Naive thymus-derived CD8-positive, alpha-beta T cell (primary cell): ENCODE measurements at places on chromosomes 7 and 10. TPM values are rescaled to one million over a fixed set of nuclear protein-coding genes. Genes with fewer than 3 reads are reported as not detected.

DNA sequence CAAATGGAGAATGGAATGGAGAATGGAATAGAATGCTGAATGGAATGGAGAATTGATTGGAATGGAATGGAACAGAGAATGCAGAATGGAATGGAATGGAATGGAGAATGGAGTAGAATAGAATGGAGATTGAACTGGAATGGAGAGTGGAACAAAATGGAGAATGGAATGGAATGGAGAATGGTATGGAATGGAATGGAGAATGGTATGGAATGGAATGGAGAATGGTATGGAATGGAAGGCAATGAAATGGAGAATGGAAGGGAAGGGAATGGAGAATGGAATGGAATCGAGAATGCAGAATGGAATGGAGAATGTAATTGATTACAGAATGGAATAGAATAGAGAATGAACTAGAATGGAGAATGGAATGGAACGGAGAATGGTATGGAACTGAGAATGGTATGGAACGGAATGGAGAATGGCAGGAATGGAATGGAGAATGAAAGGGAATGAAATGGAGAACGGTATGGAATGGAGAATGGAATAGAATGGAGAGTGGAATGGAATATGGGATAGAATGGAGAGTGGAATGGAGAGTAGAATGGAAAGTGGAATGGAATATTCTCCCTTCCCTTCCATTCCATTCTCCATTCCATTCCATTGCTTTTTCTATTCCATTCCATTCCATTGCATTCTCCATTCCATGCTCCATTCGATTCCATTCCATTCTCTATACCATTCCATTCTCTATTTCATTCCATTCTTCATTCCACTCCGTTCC lies 88.2 kb downstream of the NSUN6 start:
- no peak for DNase-seq

DNA sequence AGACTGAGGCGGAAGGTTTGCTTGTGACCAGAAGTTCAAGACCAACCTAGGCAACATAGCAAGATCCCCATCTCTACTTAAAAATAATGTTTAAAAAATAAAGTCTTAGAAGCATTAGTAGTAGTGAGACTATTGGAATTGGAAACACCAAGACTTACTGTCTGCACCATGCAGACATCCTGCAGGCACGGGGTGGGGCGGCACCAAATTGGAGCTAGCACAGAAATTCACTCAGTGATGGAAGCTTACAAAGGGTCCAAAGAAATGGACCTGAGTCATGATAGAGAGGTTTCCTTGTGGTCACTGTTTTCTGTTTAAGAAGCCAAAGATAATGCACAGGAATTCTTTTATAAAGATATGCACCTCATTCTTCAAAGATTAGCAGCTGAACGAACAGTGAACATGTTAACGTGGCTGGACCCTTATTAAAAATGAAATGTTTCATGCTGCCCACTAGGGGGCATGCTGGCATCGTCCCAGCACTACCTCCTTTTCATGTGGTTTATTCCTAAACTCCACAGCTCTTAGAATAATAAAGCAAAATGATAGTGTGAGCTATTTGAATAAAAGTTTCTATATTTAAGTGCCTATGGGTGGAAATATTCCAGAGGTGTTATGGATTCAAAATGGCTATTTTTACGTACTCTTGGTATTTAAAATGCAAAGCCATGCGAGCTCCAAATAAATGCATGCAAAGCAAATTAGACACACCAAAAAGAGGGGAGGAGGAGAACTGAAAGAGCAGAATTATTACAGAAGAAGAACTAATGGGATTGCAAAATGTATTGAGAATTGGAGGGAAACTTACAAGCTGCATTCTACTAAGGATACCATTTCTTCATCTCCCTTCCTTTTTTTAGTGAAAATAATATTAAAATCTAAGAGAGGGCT lies 28.6 kb downstream of the PDSS1 start:
- DNase-seq, result peak; percentile 27

GRCh38 chr10:65194126-65194525 lies 1672.9 kb downstream of the REEP3 start:
- no peak for DNase-seq

WNT8B gene
- total RNA-seq, result not detected

DNA sequence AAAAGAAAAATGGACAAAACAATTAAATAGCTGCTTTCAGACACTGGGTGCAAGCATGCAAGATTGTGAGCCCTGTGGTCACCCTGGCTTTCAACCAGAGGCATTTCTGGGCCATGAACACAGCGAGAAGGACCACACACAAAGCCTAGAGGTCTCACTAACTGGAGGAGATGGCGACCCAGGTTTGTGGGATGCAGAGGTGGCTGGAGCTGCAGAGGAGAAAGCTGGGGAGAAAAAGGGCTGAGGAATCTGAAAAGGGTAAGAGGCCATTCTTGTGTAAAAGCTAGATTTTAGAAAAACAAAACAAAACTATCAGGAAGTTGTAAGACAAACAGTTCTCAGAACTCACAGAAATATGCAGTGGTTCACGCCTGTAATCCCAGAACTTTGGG lies 30.1 kb upstream of the PTPRN2 start:
- no peak for DNase-seq

KLF14 gene
- total RNA-seq, result not detected

DNA sequence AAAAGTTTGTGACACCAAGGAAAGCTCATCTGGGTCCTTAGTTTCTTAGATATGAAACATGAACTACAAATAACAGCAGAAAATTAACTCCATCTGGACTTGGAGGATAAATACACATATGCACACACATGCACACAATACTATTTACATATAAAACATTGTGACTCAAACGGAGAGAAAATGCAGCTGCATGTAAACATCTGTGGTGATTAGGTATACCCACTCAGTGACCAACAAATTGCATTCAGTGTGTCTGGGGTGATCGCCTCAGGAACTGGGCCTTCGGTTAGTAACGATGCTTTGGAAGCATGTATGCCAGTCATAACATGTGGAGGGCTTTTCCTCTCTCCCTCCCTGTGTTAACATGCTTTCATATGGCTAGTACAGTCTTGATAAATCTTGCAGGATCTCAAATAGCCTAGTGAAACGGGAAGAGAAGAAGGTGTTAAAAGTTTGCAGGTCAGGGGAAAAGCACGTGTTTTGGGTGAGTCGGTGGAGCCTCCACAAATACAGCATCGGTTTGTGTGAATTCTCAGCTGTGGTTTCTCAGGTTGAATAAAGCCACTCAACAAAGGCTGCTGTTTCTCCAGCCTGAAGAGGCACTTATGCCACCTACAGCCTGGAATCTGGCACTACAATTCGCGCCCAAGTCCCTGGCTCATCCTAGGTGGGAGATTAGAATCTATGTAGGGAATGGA lies 8.7 kb upstream of the GLRX3 start:
- DNase-seq, result peak; percentile 39

- DNase-seq, result no peak
Observed at GRCh38 chr7:8638076-8638475, 204.7 kb downstream of the NXPH1 start.

DNA sequence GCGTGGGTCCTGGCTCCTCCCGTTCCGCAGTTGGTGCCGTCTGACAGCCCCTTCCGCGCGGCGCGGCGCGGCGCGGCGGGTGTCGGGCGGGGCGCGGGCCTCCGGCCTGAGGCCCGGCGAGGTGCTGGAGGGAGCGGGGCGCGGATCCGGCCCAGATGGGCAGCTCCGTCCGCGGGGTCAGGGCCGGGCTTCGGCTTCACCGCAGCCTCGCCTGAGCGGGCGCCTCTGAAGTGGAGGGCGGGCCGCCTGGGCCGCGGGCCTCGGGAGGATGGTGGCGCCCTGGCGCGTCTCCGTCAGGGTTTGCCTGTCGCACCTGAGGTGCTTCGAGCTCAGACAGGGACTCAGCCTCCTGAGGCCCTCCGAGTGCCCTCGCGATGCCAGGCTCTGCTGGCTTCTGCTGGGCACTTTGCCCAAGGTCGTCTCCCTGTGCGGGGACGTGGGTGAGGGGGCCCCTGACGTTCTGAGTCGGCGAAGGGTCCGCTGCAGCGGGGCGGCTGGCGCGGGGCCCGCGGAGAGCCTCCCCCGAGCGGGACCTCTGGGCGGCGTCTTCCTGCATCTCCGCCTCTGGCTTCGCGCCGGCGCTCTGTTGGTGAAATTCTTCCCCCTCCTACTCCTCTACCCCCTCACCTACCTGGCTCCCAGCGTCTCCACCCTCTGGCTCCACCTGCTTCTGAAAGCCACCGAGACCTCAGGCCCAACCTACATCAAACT lies 473 bp downstream of the ADCK2 start:
- peak; percentile 53 for DNase-seq

GRCh38 chr7:24536682-24537081 lies 36.6 kb upstream of the PALS2 start:
- no peak for DNase-seq

BAG3 gene
- 14.4 TPM for total RNA-seq

FGFR2 gene
- total RNA-seq, result not detected

DNA sequence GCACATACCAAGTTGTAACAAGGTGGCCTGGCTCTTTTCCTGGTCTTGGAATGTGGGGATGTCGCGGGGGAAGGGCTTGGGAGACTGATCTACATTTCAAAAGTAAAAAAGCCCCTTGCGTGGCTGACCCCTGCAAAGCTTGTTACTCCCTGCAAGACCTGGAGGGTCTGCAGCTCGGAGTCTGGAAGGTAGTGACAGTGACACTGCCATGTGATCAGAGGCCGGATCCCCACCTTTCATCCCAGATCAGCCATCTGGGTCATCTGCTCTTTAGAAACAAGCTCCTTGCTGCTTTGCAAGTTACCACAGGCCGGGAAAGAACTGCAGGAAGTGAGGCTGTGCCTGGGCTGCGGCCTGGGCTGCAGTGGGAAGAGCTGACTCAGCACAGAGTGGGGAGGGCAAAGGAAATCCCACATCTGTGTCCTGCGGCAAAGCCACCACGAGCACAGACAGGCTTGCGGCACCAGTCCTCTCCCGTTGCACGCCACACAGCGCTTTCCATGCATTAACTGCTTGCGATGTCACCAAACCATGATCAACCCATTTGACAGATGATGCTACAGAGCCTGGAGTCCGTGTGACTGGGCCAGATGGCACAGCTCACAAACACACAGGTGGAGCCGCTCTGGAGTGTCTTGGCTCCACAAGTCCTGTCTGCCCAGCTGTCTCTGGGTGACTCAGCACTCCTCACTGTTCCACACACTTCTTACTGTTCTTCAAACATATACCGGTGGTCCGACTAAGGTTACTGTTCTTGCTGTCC lies 97.7 kb downstream of the SH3PXD2A start:
- DNase-seq, result peak; percentile 44

CLCN1 gene
- total RNA-seq, result not detected

DNA sequence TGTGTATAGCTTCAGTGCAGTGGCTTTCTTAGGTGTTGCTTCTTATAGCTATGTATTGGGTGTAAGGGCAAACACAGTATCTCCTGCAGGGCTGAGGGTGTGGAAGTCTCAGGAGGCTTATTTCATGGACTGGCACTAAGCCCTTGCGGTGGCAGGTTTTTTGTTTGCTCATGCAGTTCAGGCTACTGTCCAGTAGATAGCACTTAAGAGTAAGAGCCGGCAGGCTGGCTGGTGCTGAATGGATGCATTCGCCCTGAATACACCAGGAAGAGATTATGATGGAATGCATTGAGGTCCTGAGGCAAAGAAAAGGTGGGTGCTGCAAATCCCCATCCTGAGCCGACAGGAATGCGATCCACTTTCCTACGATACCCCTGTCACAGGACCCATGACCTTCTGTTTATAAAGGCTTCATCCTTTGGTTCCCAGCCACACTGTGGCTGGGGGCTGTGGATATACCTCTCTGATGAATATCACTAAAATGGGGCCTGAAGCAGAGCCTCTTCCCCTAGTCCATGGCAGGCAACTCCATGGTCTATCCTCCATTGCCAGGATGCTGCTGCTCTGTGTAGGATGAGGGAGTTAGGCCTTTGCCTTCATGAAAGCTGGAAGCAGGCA lies 44.9 kb downstream of the ANXA8 start:
- DNase-seq, result no peak

DNA sequence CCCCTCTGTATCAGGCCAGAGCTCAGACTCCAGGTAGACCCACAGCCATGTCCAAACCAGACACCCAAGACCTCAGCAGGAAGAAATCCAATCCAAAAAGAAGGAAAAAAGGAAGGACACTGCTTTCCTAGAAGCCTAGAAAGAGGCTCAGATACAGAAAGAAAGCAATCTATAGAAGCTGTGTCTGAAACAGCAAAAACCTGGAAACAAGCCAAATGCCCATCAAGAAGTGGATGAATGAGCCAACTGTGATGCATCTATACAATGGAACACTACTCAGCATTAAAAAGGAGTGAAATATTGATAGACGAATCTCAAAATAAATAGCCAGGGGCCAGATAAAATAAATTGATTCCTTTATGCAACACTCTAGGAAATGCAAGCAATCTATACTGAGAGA lies 31.6 kb downstream of the GRB10 start:
- DNase-seq, result no peak

MSMB gene
- total RNA-seq, result not detected

DNA sequence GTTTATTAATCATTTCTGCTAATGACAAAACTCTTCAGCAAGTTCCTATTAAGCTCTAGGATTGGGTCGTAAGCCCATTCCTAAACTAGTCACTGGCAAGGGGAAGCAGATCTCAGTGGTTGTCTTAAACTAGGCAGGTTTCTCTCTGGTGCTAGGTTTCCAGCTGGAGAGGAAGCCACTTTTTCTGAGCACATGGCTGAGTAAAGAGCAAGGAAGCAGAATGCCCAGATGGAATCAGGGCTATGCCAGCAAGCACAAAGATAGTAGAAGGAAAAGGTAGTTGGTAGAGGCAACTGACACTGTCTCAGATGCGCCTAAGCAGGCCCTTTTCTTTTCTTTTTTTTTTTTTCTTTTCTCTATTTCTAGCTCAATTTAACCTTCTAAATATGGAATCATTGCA lies 224.9 kb downstream of the EXOC4 start:
- no peak for DNase-seq

SNX10 gene
- 6.6 TPM for total RNA-seq

GRCh38 chr7:143256932-143257331 lies 6.3 kb upstream of the GSTK1 start:
- DNase-seq, result no peak

GRCh38 chr7:73703757-73704639 lies 15.5 kb downstream of the STX1A start:
- DNase-seq, result no peak

ARHGEF35 gene
- 5.0 TPM for total RNA-seq

GRCh38 chr7:28509251-28510025 lies 97.1 kb downstream of the CREB5 start:
- DNase-seq, result no peak

TRIM50 gene
- not detected for total RNA-seq

GRCh38 chr7:138097064-138097741 lies 20.9 kb downstream of the AKR1D1 start:
- no peak for DNase-seq

- DNase-seq, result peak; percentile 97
Observed at GRCh38 chr7:63925626-63926460, 72.8 kb upstream of the ZNF722 start.

DNA sequence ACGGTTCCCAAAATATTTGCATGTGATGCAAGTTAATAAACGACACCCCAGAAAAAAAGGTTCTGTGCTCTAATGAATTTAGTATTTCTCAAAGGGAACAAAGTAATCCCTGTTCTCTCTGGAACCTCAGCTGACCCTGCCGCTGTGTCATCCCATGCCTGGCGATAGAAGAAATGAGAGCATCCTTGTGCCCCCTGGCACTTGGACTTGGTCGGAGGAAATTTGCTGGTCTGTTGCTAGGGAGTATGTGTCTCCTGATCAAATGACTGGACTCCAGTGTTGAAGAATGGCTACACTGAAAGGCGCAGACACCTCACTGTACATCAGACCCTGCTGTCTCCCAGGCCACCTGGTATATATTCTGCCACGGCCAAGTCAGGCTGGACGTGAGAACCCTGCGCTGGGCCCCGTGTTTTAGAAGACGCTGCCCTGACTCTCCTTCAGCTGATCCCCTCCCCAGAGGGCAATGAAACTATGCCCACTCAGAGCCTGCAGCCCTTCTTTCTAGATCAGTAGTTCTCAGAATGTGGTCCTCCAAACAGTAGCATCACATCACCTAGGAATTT lies 67.2 kb downstream of the THNSL1 start:
- DNase-seq, result no peak

- no peak for DNase-seq
Observed at GRCh38 chr10:70981936-70982335, 93.6 kb upstream of the PCBD1 start.
